ENCODE measurements at places on chromosomes 3 and 15.

DNA sequence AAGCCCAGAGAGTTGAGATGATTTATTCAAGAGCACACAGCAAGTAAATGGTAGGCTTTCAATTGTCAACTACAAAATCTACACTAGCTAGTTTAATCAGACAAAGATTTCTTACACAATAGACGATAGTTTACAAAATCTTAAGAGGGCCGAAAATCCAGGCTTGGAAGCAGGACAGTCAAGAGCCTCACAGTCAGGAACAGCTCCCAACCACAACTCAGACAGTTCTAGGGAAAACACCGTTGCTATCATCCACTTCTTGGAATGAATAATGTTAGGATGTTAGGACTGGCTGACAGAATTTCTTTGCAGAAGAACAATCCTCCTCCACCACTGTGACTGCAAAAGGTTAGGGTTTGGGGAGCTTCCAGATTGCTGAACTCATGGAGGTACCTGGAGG, 290.8 kb upstream of the ZPLD1 start:
- no peak for DNase-seq

DNA sequence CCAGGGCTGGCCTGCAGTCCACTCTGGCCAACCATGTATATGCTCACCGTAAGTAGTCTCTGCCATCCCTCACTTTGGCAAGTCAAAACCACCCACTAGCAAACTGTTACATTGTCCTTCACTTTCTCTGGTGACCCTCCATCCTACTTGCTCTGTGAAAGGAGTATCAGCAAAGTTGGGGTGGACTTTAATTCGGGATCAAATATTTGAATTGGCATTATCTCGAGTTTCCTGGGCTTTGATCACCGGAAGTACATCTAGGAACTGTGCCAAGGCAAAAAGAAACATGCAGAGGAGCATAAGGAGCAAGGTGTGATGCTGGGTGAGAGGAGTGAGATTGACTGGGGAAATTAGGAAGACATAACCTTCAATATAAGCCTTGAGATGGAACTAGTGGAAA, 188.9 kb upstream of the P2RY1 start:
- DNase-seq, result no peak

DNA sequence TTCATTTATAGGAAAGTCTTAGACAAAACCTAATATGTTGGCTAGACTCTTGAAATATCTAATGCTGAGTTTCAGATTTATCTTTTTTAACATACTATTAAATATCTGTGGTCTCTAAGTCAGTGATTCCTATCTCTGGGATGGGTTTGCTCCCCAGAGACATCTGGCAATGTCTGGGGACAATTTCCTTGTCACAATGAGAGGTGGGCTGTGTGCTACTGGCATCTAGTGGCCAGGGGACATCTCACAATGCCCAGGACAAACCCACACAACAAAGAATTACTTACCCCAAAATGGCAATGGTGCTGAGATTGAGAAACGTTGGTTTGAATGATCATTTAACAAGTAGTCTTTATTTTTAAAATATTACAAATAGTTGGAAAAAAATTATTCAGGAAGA, 602.1 kb downstream of the MAGI1 start:
- DNase-seq, result no peak

DNA sequence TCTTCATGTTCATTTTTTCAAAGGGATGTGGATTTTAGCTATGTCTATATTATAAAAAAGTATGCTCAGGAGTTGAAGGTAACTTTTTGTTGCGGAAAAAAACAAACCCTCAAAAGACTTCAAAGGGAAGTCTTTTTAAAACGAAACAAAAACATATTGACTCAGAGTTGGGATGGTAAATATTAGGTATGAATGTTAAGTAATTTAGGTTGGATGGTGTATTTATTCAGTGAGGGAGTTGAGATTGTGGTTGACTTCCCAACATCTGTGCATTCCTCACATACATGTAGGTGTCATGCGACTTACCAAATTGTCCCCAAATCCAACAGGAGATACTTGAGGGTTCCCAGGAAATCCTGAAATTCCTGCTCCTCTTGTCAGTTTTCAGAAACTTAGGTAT, 32.7 kb upstream of the PLSCR5 start:
- DNase-seq, result no peak

DNA sequence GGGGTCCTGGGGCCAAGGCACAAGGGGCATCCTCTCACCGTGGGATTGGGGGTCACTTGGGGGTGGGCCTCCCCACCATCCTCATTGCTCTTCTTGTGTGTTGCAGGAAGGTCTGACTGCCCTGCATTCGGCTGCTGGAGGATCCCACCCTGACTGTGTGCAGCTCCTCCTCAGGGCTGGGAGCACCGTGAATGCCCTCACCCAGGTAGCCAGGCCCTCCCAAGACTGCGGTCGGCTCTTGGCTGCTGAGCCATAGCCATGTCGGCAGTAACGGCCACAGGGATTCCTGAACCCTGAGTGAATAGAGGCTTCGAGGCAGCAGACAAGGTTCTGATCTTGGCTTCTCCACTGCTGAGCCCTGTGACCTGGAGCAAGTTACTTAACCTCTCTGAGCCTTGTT, 19.7 kb downstream of the ANKDD1A start:
- no peak for DNase-seq

DNA sequence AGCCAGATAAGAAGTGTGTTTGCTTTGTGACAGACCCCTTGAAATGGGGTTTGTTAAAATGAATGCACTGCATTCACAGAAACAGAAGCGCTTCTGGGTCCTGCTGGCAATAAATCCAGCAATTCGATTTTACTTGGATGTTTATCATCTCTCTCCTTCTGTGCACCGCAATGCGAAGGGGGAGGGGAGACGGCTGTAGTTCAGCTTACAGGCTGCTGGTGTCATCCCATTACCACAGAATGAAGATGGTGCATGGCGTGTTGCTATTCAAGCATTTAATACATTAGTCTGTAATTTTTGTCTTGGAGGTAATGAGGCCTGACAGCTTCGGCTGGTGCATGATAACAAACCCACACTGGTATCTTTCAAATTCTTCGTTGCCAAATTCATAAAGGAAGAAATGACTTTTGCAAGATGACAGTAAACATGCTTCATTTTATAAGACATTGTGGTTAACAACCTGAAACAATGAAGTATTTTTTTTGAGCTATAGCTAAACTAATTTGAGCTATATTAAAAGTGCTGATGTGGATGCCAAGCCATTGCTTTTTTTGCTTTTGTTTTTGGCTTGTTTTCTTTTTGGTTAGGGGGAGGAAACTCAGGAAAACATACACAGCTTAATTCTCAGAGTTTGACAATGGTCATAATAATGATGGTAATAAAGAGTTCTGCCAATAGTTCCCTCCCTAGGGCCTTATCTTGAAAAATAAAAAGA, 418.3 kb downstream of the OTOL1 start:
- peak; percentile 4 for DNase-seq

DNA sequence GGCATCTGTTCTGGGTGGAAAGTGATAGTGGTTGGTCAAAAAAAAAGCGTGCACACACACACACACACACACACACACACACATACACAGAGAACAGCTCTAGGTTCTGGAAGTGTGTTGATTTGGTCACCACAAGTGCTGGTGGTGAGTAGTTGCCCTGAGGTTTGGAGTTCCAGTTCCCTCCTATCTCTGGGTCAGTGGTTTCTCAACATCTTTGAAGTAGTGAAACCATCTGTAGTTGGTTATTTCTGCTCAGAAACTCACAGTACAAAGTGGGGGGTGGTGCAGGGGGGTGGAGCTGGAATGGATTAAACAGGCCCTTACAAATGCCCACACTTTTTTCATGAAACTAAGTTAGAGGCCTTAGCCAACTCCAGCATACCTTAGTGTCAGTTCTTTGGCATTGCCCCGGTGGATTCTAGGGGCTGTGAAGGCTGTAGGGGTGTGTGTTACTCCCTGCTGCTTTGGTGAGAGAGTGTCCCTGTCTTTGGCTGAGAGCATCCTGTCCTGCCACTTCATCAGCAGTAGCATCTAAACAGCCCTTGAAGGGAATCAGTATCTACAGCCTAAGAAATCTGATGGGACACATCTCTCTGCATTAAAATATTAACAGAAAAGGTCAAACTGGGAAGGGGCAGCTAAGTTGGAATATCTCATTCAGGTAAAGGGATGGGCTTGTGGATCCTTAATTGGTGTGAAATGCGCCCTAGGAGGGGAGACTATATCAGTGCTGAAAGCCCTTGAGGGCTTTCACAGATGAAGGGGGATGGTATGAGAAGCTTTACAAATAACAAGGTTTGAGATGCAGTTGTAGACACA, 20.6 kb downstream of the SMAD3 start:
- no peak for DNase-seq

GRCh38 chr3:24388611-24389010, 106.0 kb downstream of the THRB start:
- DNase-seq, result no peak
